ENCODE measurements at places on chromosomes 5 and 9.

- DNase-seq: no peak
Observed at GRCh38 chr5:33816791-33817190, 75.0 kb downstream of the ADAMTS12 start.

DNA sequence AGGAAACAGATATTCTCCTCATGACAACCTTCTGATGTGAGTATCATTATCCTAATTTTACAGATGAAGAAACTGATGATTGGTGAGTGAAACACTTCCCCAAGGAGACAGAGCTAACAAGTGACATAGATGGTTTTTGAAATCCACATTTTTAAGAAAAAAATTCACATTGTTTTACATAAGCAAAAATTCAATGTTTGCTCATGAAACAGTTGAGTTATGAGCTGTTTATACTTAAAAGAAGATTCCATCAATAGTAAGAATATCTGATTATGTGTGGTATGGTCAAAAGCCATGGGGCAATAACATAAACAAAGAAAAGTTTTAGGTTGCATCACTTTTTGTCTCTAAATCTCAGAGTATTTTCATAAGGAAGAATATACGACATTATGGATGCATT is 167.9 kb upstream of the PAPPA start:
- DNase-seq: no peak

GRCh38 chr9:14158916-14159315 is 155.0 kb downstream of the NFIB start:
- no peak for DNase-seq

- DNase-seq: no peak
Observed at GRCh38 chr9:127393645-127394044, 3.3 kb upstream of the SLC2A8 start.

DNA sequence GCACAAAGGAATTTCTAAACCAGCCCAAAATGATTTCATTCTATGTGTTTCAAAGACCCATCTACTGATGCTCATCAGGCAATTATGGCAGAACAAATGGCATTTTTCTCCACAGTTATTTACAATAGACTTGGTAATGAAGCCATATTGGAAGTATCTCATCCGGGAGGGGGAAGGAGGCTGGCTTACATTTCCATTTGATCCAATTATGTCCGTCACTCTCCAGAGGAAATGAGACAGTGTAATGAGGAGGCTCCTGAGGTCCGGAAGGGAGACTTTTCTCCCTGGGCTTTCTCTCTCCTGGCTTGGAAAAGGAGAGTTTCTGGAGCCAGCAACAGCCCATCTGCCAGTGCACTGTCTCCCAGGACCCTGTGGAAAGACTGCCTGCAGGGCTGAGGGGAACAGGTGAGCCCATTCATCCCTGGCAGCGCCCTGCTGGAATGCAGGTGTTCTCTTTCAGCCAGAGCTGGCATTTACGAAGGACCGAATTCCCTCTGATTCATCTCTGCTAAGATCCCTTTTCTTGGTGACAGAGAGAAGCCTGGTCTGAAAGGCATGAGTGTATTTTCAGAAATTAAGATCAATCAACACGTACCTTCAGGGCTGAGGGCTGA is 54.9 kb upstream of the SAP30L start:
- DNase-seq: no peak

- DNase-seq: no peak
Observed at GRCh38 chr5:150486402-150487198, 21.3 kb upstream of the NDST1 start.

- no peak for DNase-seq
Observed at GRCh38 chr9:136858844-136859757, 7.0 kb downstream of the MAMDC4 start.

DNA sequence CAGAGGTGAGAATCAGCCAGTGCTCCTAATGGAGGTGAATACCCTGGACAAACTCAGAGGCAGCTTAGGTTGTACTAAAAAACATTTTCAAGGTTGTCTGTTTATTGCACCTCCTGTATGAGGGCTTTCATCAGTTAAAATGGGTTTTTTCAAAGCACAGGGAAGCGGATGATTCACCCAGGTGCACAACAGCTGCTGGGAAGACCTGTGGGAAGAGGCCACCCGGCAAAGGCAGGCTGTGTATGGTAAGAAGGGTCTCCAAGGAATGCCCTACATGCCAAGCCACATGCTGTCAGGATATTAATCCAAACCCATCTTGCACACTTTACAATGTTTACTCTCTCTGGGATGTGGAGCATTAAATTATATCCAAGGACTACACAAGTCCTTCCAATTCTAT is 14.7 kb downstream of the SIL1 start:
- DNase-seq: no peak

- DNase-seq: no peak
Observed at GRCh38 chr9:26950521-26950920, 3.5 kb upstream of the PLAA start.

DNA sequence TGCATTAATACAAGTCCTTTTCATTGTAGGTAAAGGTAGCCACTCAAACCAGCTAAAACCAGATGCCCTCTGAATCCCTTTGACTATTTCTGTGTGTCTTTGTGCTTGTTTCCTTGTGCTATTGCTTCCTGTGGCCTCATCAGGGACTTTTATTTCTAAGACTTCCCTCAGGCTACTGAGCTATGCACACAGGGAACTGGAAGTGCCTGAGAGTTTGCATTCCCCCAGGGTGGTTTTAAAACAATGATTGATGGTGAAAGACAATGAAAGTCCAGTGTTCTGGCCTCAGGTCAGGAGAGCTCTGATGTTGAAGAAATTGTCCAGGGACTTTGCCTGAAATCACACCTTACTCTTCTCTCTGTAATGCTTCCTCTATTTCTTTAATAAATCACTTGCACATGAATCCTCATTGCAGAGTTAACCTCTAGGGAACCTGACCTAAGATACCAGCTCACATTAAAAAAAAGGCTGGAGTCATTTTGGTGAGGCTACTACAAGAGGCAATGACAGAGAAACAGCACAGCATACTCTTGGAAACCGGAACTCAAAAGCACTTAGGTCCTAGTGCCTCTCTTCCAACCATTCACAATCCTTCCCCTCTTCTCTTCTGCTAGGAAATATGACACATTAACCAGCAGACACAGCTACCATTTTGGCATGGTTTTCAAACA is 158.1 kb upstream of the NREP start:
- DNase-seq: no peak

- no peak for DNase-seq
Observed at GRCh38 chr5:19608444-19609002, 379.5 kb downstream of the CDH18 start.

DNA sequence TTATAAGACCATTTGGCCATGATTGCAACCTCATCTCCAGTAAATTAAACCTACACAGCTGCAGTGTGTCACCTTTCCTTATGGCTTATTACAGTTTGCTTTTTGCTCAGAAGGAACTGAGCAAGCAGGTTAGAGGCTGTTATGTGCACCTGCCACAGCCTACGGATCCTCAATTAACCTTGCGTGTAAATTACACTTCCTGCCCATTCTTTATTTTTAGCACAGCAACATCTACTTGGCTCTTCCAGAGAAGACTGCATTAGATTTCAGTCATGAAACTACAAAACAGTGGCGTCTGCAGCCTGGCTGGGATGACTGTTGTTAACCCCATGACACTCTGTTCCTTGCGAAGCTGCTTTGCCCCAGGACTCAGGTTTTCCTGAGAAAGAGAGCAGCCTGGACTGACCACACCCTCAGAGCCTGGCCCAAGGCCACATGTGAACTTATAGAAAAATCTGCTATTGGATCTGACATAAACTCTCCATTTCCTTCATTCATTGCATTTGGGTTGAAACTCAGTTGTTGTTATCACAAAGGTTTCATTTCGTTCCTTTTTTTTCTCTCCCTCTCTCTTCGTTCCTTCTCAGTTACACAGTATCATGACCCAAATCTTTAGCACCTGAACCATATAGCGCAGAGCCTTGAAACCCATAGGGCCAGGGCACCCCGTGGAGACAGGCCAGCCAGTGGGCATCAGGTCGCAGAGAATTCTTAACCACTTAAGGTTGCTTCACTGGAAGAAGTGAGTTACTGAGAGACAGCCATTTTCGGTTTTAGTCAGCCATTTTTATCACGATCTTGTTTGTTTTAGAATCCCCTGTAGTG is 138.6 kb downstream of the PALM2AKAP2 start:
- DNase-seq: no peak

GRCh38 chr5:141944076-141944475 is 13.9 kb downstream of the PCDH12 start:
- no peak for DNase-seq

- no peak for DNase-seq
Observed at GRCh38 chr9:27054841-27055240, 49.4 kb upstream of the LRRC19 start.

GRCh38 chr9:80188579-80188978 is 616.8 kb downstream of the TLE4 start:
- no peak for DNase-seq

DNA sequence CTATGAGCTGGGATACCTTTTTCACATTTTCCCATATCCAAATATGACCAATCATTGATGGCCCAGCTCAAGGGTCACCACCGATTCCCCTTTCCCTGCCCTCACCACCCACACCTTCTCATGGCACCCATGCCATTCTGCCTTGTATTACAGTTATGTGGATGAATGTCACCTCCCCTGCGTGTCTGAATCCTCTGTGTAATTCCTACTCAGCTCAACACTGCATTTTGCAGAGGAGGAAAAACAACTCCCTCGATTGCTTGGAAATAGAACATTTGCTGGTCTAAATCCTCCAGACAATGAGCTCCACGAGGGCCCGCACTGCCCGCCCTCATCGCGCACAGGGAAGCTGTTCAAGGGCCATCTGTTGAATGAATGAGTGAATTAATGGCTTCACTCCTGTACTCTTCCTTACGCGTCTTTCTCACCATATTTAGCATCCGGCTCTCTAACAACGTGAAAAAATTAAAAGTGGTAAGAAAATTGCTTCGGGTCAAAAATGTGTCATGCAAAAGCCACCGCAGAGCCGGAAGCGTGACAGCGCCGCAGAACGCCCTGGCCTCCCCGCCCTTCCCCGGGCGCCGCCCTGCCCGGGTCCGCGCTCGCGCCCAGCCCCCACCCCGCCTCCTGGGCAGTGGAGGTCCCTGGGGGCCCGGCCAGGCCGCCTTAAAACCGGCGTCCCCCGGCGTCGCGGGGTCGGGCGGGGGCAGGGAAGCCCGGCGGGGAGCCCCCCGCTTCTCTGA is 704 bp downstream of the SUSD1 start:
- peak; percentile 60 for DNase-seq

- DNase-seq: no peak
Observed at GRCh38 chr5:2024986-2025721, 142.4 kb upstream of the IRX4 start.

DNA sequence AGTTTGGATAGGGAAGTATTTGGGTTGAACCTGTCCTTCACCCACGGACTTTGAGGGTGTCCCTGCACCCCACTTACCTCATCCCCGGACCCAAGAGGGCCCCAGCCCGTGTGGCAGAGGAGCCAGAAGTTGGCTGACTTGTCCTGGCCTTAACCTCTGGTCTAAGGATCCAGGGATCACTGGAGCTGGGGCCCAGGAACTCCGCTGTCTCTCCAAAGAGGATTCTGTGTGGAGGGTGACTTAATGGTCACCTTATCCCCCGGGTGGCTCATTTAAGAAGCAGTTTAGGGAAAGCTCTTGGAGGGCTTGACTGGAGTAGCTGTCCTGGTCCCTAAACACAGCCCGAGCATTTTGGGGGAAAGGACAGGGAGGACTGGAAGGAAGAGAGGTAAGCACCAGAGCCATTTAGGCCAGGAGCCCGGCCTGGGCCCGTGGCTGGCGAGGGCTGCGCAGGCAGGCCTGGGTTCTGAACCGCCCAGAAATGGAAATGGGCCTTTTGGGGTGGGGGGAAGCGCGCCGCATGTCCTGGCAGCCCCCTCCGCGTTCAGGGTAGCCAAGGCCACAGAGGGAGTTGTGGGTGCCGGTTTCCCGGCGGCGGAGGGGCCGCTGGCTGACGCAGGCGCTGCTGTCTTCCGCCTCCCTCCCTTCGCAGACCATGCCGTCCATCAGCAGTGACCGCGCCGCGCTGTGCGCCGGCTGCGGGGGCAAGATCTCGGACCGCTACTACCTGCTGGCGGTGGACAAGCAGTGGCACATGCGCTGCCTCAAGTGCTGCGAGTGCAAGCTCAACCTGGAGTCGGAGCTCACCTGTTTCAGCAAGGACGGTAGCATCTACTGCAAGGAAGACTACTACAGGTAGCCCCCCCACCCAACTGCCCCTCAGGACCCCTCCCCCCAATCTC is 2.0 kb downstream of the LHX2 start:
- DNase-seq: no peak

DNA sequence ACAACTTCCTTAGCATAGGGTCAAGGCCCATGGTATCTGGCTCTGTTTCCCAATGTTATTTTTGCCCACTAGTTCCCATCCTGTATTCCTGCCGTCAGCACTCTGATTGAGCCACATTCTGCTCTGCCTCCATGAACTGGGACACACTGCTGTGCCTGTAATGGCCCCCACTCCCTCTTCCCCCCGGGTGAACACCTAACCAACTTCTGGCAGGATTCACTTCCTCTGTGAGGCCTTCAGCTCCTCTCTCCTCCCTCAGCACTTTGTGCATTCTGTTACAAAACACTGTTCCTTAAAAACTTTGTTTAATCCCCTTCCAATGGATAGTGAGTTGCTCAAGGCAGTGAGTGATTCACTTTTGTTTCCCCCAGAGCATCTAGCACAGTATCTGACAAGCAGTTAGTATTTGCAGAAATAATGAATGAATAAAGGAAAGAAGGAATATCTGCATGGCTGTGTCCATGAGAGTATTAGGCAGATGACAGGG is 183.6 kb downstream of the EFNA5 start:
- no peak for DNase-seq

GRCh38 chr9:106529616-106530015 is 333.4 kb upstream of the ZNF462 start:
- no peak for DNase-seq

DNA sequence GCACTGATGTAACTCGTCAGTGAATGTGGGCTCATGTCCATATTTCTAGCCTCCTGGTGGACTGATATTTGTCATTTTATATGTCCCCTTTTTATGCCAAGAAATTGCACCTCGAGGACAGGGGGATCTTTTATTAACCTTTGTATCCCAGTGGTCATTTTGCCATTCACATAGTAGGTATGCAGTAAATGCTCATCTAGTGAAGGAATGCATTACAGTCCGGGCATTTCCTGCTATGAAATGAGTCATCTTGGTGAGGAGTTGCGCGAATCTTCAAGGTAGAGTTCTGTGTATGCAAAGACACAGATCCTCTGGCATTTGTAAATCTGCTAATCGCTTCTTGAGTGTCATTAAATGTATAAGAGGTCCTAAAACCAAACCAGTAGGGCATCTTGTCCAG is 755.5 kb upstream of the ADAMTS16 start:
- no peak for DNase-seq

- no peak for DNase-seq
Observed at GRCh38 chr9:36401164-36401740, 1.2 kb upstream of the RNF38 start.

DNA sequence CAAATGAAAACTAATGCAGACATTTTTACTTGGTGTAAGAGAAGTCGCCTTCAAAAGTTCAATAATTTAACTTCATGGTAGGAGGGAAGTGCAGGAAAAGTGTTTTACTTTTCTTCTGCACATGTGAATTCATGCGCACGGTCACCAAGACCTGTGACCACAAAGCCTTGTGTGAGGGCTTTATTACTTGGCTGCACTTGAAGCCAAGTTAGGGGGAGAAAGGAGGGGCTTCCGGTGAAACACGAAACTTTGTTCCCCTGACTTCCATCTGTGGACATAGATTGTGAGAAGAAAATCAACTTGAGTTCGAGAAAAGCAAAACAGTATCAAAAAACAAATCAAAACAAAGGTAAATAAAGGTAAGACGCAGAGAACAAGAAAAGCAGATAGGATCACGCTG is 239.9 kb downstream of the ROR2 start:
- no peak for DNase-seq
